ENCODE measurements at places on chromosomes 6 and 20. TPM values are rescaled to one million over a fixed set of nuclear protein-coding genes. Genes with fewer than 3 reads are reported as not detected.

Gene C6orf118
- total RNA-seq: not detected

Gene WASF1
- 5.4 TPM for total RNA-seq

Gene MUC22
- under 0.01 TPM for total RNA-seq

Gene CYP39A1
- total RNA-seq: 17.4 TPM

Gene TNF
- not detected for total RNA-seq

Gene SLC22A1
- 1.3 TPM for total RNA-seq

Gene VNN1
- total RNA-seq: 0.13 TPM

Gene STMND1
- not detected for total RNA-seq

Gene OR2J1
- not detected for total RNA-seq

Gene CRISP3
- total RNA-seq: under 0.01 TPM

Gene NRN1
- not detected for total RNA-seq

Gene NOX3
- not detected for total RNA-seq

Gene SCRT2
- not detected for total RNA-seq

Gene VIP
- under 0.01 TPM for total RNA-seq

Gene GABRR1
- total RNA-seq: not detected

Gene PNLDC1
- total RNA-seq: 0.26 TPM

Gene TREML2
- total RNA-seq: not detected

Gene PNPLA1
- 0.26 TPM for total RNA-seq

Gene C6orf58
- total RNA-seq: not detected

All from bronchial epithelial cell (primary cell).